ENCODE measurements at places on chromosomes 3 and 15.

- DNase-seq, result no peak
Observed at GRCh38 chr3:137761563-137762503, 2.3 kb upstream of the SOX14 start.

DNA sequence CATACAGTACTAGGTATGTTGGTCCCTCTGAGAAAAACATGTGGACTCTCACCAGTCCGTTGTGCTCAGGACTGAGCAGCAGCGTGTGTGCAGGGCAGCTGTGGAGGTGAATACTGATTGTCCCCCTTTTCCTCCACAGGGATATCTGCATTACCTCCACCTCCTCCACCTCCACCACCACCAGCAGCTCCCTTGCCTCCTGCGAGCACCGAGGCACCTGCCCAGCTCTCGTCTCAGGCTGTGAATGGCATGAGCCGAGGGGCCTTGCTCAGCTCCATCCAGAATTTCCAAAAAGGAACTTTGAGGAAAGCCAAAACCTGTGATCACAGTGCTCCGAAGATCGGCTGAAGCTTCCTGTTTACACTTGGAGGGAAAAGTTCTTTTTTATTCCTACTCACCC is 9.0 kb downstream of the PDHB start:
- DNase-seq, result no peak

DNA sequence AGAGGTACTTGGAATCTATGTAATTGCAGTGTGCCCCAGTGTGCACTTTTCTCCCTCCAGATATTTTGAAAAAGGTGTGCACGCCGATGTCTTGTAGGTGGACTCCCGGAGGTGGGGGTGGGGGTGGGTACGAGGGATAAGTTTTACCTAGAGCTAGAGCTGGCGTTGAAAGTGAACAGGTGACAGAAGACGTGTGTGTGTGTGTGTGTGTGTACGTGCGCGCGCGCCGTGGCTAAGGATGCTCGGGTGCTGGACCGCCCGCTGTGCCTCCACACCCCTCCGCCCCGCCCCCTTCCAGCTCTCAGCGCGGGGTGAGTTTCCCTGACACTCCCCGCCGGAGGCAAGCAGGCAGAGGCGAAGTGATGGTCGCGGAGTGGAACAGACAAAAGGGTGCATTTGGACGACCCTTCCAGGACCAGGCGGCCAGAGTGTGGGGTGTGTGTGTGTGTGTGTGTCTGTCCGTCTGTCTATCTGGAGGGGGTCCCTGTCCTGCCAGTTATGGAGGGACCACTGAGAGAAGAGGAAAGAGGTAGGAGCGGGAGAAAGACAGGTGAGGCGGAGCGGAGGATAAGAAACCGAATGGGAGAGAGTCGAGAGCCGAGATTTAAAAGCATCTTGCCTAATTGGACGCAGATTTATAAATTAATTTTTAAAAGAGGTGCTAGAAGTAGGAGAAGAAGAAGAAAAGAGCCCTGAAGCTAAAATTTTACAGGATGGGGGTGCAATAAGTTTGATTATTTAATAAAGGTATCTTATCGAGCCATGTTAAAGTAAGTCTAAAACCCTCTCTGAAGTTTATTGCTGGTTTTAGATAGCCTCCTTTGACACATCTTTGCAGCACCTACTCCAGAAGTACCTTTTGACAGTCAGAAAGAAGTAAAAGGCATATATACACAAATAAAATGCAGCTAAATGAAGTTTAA is 335.8 kb upstream of the THRB start:
- DNase-seq, result no peak

DNA sequence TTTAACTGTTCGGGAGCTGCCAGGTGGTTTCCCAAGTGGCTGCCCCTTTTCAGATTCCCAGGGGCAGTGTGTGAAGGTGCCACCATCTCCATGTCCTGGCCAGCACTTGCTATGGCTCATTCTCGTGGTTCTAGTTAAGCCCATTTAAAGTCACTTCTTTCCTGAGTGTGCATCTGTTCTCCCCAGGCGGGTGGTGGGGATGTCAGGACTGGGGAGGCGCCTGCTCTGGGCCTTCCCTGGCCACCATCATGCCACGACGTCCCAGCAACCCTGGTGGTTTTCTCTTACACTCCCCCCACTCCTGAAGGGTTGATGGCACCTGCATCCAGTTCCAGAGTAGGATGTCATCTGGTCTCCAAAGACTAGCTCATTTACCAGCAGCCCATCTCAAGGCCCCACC is 56.8 kb upstream of the TAMM41 start:
- DNase-seq, result no peak

GRCh38 chr15:99486371-99487336 is 79.1 kb upstream of the MEF2A start:
- DNase-seq, result no peak

DNA sequence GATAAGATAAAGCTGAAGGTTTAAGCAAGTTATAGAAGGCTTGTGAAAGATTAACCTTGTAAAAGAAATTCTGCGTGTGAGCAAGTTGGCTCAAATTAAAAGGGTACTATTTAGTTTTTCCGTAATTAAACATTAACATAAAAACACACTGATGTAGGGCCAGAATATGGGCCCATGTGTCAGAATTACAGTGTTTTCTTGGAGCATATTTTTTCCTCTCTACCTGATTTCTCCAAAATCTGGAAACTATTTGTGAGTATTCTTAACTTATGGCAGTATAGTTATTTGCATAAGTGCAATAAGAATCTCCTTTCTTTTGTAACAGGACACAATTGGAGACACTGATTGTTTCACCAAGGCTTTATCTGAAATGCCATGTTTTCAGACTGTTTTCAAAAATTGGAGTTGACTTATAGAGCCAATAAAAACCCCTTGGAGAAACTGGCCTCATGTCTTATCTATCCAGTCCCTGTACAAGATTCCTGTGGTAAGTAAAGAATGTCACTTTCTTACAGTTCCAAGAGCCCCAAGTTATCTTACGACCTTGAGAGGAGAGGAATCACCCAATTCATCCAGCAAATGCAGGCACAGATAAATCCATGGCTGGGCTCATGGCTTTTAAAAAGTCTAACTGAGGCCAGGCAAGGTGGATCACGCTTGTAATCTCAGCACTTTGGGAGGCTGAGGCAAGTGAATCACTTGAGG is 47.8 kb upstream of the P2RY1 start:
- DNase-seq, result no peak

DNA sequence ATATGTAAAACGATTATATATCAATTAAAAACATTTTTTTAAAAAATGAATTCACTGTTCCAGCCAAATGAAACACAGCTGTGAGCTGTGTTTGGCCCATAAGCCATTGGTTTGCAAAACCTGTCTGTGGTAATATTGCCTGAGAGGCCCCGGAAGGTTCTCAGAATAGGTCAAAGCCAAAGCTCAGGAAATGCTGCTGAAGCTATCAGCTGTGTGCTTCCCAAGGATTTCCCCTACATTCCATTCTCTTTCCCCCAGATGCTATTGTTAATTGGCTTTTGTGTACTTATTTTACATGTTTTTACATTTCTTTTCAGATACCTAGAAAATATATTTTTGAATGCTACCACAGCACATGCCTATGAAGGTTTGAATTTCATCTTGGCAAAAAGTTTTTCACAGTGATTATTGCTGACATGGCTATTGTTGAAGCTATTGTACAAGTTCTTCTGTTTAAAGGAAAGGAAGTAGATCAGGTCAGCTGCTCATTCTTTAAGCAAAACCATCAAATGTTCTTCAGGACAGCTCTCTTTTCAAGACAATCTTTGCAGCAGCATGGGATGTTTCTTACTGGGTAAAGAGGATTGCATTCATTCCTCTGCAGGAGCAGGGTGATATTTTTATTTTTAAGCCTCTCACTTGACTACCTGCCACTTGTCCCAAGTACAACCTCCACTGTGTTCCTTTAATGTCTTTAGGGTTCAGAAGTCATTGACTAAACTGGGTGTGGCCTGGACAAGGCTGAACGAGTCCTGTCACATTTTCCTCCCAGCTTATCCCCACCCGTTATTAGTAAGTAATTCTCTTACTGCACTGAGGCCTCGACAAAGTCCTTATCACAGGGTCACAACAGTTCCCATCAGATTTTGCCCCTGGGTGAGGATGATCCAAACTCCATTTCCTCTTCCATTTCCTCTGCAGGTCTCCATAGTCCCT is 26.3 kb upstream of the BNC1 start:
- no peak for DNase-seq

All from activated CD4-positive, CD25-positive, alpha-beta regulatory T cell treated with anti-CD3 and anti-CD28 coated beads, Interleukin-2, amount 50 U/mL, for 72 hours (primary cell).